ENCODE measurements at places on chromosomes 16 and 17.
A peak's percentile ranks its signal among the peaks of the same experiment; 100 is the strongest.

- no peak for DNase-seq
Observed at GRCh38 chr16:50917950-50918703, 176.2 kb downstream of the CYLD start.

GRCh38 chr16:2524339-2524938, 4.3 kb downstream of the AMDHD2 start:
- DNase-seq: no peak

DNA sequence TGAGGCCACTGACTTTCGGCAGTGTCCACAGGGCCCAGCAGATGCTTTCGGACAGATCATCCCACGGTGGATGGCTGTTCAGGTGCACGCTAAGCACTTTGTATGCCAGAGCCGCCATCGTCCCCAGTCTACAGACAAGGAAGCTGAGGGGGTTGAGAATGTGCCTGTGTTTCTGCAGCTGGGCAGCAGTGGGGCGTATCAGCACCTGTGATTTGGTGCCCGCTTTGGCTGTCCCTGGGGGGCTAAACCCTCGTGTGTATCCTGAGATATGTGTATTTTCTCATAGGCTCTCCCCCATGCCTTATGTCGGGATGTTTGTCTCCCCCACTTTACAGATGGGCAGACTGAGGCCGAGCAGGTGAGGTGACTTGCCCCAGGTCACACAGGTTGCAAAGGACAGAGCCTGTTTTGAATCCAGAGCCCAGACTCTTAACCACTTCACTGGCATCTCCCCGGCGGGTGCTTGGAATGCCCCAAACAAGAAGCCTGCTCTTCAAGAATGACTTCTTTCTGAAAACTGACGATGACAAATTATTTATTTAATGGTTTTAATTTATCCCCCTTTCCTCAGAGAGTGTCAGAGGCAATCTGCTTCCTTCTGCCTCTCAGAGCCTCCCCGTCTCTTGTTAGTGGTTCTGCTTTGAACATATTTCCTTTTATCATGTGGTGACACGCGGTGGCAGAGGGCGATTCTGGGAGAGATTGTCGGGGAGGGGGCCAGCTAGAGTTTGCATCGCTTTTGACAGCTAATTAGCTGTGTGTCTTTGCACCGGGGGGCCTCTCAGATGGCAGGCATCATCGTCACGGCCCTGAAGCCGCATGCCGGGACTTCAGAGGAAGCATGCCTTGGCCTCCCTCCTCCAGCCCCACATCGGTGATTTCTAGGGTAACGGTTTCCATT, 149.6 kb upstream of the CIBAR2 start:
- DNase-seq: no peak

DNA sequence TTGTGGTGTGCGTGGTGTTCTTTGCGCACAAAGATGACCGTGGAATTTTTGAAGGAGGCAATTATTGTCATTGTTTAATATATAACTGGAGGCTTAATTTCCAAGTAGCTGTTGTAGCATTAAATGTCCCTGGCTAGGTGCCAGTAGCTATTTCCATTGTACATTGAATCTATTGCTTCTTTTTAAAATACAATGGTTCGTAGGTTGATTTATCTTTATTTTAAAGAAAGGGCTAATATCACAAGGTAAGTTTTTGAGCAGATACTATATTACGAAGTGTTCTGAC, 127.1 kb downstream of the RPTOR start:
- DNase-seq: no peak

GRCh38 chr17:83189044-83190003, 109.9 kb downstream of the METRNL start:
- no peak for DNase-seq

GRCh38 chr17:55090079-55090492, 121.5 kb downstream of the STXBP4 start:
- DNase-seq: peak; percentile 16

GRCh38 chr17:11511696-11512095, 86.6 kb upstream of the DNAH9 start:
- DNase-seq: no peak

DNA sequence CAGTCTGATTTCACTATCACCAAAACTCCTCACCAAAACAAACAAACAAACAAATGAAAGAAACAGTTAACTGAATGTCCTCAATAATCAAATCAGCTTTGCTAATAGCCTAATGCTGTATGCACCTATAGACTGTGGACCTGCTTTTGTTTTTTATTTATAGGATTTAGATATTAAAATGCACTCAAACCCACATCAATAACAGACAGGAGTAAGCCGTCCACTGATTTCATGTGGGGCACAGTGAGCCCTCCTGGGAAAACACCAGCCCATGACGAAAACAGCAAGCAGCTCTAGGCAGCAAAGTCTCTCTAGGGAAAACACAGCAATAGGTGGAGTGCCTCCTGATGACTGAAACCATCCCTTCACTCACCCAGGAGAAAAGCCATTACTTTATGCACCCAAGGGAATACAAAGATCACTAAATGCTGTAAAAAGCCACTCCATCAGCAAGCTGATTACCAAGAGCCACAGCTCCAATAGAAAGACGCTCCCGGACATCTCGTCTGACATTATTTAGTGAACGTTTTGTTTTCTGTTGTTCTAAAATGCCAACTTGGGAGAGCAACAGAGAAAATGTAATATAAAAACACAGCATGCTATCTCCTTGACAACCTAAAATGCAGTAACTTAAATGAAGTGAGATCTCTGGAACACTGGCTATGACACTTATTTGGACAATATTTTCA, 47.8 kb downstream of the ANKFY1 start:
- DNase-seq: no peak

- DNase-seq: no peak
Observed at GRCh38 chr17:8885967-8886684, 18.7 kb upstream of the PIK3R6 start.
